ENCODE measurements at places on chromosomes 13 and 19. TPM values are rescaled to one million over a fixed set of nuclear protein-coding genes. Genes with fewer than 3 reads are reported as not detected.

GRCh38 chr19:28577666-28578065 lies 635.3 kb downstream of the UQCRFS1 start:
- no peaks in the 10 kb centered on the region for H3K36me3 ChIP-seq
- no peak overlapping the region for H3K4me3 ChIP-seq
- no peak for DNase-seq

DNA sequence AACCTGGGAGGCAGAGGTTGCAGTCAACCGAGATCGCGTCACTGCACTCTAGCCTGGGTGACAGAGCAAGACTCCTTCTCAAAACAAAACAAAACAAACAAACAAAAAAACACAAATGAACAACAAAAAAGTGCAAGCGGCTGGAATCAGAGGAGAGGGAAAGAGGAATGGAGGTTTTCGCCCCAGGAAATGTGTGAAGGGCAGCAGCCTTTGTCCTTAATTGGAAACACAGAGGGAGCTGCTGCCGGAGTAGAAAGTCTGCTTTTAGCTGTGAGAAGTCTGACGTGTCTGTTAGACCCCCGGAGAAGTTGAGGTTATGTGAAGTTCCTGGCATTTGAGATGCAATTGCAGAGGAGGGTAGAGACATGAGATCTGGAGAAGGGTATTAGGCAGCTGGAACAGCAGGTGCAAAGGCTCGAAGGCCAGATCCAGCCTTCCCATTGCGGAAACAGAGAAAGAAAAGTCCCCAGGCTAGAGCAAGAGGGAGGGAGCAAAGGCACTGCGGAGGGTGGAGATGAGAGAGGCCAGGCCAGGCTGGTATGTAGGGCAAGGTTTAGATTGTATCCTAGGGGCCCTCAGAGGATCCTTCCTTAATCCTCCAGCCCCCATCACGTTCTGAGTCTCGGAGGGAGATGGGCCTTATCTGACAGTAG lies 473 bp downstream of the TMIGD2 start:
- H3K4me3 ChIP-seq, result no peak overlapping the region
- no peaks in the 10 kb centered on the region for H3K4me1 ChIP-seq
- peaks cover 20% of the 10 kb centered on the region for H3K27me3 ChIP-seq
- no peaks in the 10 kb centered on the region for H3K36me3 ChIP-seq

DNA sequence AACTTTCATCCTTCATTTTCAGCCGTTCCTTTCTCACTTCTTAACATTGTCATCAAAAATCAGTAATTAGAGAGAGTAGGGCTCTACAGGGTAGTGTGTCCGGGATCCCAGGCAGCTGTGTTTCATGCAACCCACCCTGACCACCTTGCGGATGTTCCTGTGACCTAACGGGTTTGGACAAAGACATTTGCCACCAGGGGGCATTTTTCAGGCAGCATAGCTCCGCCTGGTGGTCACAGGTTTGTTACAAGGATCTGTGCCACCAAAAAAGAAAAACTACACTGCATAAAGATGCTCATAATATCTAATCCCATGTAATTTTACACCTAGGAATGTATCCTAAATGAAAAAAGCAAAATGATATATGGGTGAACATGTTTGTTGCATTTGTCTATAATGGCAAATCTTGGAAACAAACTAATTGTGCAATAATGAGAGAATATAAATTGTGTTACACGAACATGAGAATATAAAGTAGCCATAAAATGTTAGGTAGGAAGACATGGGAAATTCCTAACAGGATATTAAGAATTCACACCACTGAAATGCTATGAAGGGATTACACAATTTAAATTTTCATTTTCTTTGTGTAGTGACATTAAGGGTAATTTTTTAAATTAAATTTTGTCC lies 123.0 kb downstream of the SLC7A1 start:
- no peaks in the 10 kb centered on the region for H3K4me1 ChIP-seq
- no peaks in the 10 kb centered on the region for H3K36me3 ChIP-seq

GRCh38 chr19:33391631-33392249 lies 18.2 kb downstream of the CEBPG start:
- no peaks in the 10 kb centered on the region for H3K27me3 ChIP-seq
- H3K27ac ChIP-seq, result no peak overlapping the region
- H3K4me3 ChIP-seq, result no peak overlapping the region
- peaks cover 98% of the 10 kb centered on the region for H3K4me1 ChIP-seq

DNA sequence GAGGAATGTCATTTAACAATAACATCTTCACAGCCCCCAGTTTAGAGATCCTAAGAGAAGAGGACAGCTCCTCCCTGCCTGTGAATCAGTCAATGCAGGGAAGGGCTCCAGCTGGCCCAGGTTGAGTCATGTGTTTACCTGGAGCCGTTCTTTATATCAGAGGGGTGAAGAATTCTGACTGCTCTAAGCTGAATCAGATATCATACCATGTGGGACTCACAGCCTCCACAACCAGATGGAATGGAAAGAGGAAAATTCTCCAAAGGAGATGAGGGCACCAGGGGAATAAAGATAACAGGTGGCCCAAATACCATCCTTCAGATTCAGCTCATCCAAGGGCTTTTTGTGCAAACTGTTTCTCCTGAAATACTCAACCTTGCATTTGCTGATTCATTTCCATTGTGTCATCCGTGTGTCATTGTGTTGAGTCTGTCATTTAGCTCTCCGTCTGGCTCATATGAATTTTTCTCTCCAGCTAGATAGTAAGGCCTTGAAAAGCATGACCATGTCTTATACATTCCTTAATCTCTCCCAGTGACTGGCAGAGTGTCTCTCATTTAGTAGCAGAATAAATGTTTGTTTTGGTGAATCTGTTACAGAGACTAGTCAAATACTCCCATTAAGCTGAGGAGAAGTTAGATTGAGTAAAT lies 217.9 kb downstream of the RFC3 start:
- no peaks in the 10 kb centered on the region for H3K27me3 ChIP-seq
- no peaks in the 10 kb centered on the region for H3K36me3 ChIP-seq
- no peak overlapping the region for H3K27ac ChIP-seq
- H3K4me1 ChIP-seq, result no peaks in the 10 kb centered on the region

DNA sequence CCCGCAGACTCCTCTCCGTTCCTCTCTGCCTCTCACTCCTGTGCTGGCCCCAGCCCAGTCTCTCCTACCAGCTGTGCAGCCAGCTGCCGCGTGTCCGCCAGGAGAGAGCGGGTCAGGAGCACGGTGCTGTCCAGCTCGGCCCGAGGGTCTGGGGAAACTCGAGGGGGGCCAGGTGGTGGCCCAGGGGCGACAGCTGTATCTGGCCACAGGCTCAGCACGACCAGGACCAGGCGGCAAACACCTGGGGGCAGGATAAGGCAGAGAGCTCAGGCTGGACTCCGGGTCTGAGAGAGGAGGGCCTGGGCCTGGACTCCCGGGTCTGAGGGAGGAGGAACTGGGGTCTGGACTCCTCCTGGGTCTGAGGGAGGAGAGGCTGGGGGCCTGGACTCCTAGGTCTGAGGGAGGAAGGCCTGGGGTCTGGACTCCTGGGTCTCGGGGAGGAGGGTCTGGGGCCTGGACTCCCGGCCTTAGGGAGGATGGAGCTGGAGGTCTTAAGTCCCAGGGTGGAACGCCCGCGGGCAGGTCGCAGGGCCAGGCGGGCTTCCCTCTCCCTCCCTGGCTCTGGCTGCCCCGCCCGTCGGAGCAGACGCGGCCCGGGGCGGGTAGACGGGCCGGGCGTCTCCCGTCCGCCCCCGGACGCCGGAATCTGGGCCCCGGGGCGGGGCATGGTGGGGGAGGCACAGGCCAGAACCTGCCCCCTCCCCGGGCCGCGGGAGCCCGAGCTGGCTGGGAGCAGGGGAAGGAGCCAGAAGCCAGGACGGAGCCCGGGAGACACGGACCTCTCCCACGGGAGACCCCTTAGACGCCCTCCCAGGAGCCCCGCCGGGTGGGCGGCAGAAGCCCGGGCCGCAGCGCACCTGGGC lies 1.3 kb downstream of the IL11 start:
- peaks cover 75% of the 10 kb centered on the region for H3K27me3 ChIP-seq
- H3K4me1 ChIP-seq, result peaks cover 16% of the 10 kb centered on the region
- H3K27ac ChIP-seq, result no peak overlapping the region

GRCh38 chr13:34114581-34114980 lies 296.6 kb downstream of the RFC3 start:
- H3K4me3 ChIP-seq, result no peak overlapping the region
- no peaks in the 10 kb centered on the region for H3K4me1 ChIP-seq
- no peak overlapping the region for H3K27ac ChIP-seq
- H3K36me3 ChIP-seq, result no peaks in the 10 kb centered on the region

- no peaks in the 10 kb centered on the region for H3K4me1 ChIP-seq
- H3K4me3 ChIP-seq, result no peak overlapping the region
- H3K27ac ChIP-seq, result no peak overlapping the region
- DNase-seq, result no peak
- peaks cover 17% of the 10 kb centered on the region for H3K27me3 ChIP-seq
- H3K36me3 ChIP-seq, result no peaks in the 10 kb centered on the region
Measured at GRCh38 chr19:44544031-44544430, 14.6 kb upstream of the CEACAM20 start.

DNA sequence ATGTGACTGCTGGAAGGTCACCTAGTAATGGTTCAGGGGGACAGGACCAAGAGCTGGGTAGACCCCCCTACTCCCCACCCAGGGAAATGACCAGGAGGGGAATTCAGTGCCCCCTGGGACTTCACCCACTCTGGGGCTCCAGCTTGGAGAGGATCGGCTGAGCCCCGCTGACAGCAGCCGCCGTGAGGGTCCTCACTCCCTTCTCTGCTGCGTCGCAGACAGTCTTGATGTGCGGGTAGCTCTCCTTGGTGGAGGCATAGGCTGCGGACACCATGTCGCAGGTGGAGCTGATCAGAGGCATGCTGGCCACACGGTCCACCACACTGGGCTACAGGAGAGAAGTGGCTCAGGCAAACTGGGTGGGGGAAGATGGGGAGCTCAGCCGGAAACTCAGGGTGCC lies 7.8 kb downstream of the PLIN3 start:
- no peaks in the 10 kb centered on the region for H3K4me1 ChIP-seq
- H3K27ac ChIP-seq, result no peak overlapping the region
- H3K4me3 ChIP-seq, result no peak overlapping the region
- DNase-seq, result no peak
- H3K27me3 ChIP-seq, result no peaks in the 10 kb centered on the region

GRCh38 chr19:40232479-40232878 lies 6.0 kb upstream of the CCNP start:
- peaks cover under 1% of the 10 kb centered on the region for H3K27me3 ChIP-seq
- H3K36me3 ChIP-seq, result no peaks in the 10 kb centered on the region
- DNase-seq, result no peak
- H3K4me1 ChIP-seq, result peaks cover 7% of the 10 kb centered on the region

- no peaks in the 10 kb centered on the region for H3K27me3 ChIP-seq
- no peak overlapping the region for H3K27ac ChIP-seq
- peaks cover 95% of the 10 kb centered on the region for H3K36me3 ChIP-seq
- H3K4me3 ChIP-seq, result no peak overlapping the region
Measured at GRCh38 chr19:32614916-32615315, 33.9 kb downstream of the PDCD5 start.

DNA sequence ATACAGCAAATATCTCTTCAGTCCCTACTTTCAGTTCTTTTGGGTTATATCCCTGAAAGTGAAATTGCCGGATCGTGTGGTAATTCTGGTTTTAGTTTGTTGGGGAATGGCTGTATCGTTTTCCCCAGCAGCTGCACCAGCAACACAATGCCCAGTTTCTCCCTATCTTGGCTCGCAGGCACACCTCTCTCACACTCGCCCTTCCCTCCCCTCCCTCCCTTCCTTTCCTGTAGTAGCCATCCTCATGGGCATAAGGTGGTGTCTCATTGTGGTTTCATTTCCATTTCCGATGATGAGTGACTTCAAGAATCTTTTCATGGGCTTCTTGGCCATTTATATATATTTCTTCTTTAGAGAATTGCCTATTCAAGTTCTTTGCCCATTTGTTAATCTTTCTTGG lies 8.6 kb upstream of the GPR18 start:
- H3K27me3 ChIP-seq, result no peaks in the 10 kb centered on the region
- H3K4me1 ChIP-seq, result peaks cover 20% of the 10 kb centered on the region
- no peaks in the 10 kb centered on the region for H3K36me3 ChIP-seq
- no peak overlapping the region for H3K27ac ChIP-seq
- DNase-seq, result no peak
- no peak overlapping the region for H3K4me3 ChIP-seq

GRCh38 chr19:4067396-4068046 lies 822 bp upstream of the ZBTB7A start:
- no peaks in the 10 kb centered on the region for H3K36me3 ChIP-seq
- peak overlapping the region; percentile 95 for H3K4me3 ChIP-seq
- peaks cover 14% of the 10 kb centered on the region for H3K4me1 ChIP-seq
- no peaks in the 10 kb centered on the region for H3K27me3 ChIP-seq

DNA sequence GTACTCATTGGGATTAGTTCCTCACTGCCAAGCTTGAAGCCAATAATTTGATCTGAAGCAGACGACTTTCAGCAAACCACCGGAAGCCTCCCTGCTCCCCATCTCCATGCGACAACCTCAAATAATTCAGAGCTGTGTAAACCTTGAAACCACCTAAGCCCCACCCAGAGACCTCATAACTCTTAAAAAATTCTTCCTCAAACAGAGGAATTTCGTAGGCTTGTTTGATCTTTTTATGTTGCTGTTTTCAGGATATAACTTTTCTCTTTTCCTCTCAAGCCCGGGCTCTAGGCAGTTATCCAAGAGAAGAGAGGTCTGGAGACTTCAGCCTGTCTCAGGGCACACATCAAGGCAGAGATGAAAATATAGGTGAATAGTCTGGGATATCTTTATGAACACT lies 311.6 kb downstream of the KCNRG start:
- no peaks in the 10 kb centered on the region for H3K4me1 ChIP-seq
- no peaks in the 10 kb centered on the region for H3K36me3 ChIP-seq
- DNase-seq, result no peak

- H3K4me1 ChIP-seq, result peaks cover 11% of the 10 kb centered on the region
- no peaks in the 10 kb centered on the region for H3K36me3 ChIP-seq
- no peak overlapping the region for H3K27ac ChIP-seq
- no peak for DNase-seq
- H3K27me3 ChIP-seq, result no peaks in the 10 kb centered on the region
Measured at GRCh38 chr19:13138916-13139198, 11.3 kb downstream of the STX10 start.

GRCh38 chr19:27647423-27647822 lies 1565.5 kb downstream of the UQCRFS1 start:
- no peaks in the 10 kb centered on the region for H3K4me1 ChIP-seq
- H3K27me3 ChIP-seq, result no peaks in the 10 kb centered on the region
- no peak for DNase-seq

GRCh38 chr19:53871454-53871853 lies 3.8 kb downstream of the MYADM start:
- H3K27ac ChIP-seq, result no peak overlapping the region
- peaks cover 59% of the 10 kb centered on the region for H3K36me3 ChIP-seq
- no peak overlapping the region for H3K4me3 ChIP-seq
- H3K4me1 ChIP-seq, result no peaks in the 10 kb centered on the region

DNA sequence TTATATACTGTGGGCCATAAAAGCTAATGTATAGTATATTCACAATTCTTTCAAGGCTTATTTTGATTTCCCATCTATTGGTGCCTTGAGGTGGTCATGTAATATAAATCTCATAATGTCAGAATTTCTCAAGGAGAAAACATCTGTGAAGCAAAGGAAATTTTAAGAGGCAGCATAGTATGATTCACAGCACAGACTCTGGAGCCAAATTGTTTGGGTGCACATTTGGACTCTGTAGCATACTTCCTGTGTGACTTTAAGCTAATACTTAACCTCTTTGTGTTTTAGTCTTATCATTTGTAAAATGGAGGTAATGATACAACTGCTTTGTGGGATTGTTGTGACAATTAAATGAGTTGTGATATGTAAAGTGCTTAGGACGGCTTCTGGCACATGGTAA lies 67.6 kb downstream of the PIBF1 start:
- H3K4me1 ChIP-seq, result no peaks in the 10 kb centered on the region
- no peak overlapping the region for H3K27ac ChIP-seq
- H3K27me3 ChIP-seq, result no peaks in the 10 kb centered on the region
- H3K4me3 ChIP-seq, result no peak overlapping the region
- DNase-seq, result no peak

Gene PDE4A
- total RNA-seq, result 50.7 TPM

Gene ARHGAP33
- total RNA-seq, result 5.6 TPM

Gene RFX2
- 7.2 TPM for total RNA-seq

Gene CEBPA
- 0.71 TPM for total RNA-seq

Gene DPP9
- 39.2 TPM for total RNA-seq

Gene ZSCAN22
- 1.3 TPM for total RNA-seq

Gene SYNGR4
- not detected for total RNA-seq
